ENCODE measurements at places on chromosomes 2 and 18.

GRCh38 chr2:49226360-49226759 is 72.0 kb upstream of the FSHR start:
- no peak overlapping the region for H3K4me3 ChIP-seq
- no peaks in the 10 kb centered on the region for H3K4me1 ChIP-seq
- no peak for DNase-seq
- no peaks in the 10 kb centered on the region for H3K27me3 ChIP-seq
- H3K36me3 ChIP-seq, result no peaks in the 10 kb centered on the region

GRCh38 chr2:197838579-197838978 is 34.2 kb downstream of the PLCL1 start:
- H3K27me3 ChIP-seq, result no peaks in the 10 kb centered on the region
- peak overlapping the region; percentile 58 for H3K4me3 ChIP-seq
- no peaks in the 10 kb centered on the region for H3K36me3 ChIP-seq
- no peak for DNase-seq
- peaks cover 27% of the 10 kb centered on the region for H3K4me1 ChIP-seq

DNA sequence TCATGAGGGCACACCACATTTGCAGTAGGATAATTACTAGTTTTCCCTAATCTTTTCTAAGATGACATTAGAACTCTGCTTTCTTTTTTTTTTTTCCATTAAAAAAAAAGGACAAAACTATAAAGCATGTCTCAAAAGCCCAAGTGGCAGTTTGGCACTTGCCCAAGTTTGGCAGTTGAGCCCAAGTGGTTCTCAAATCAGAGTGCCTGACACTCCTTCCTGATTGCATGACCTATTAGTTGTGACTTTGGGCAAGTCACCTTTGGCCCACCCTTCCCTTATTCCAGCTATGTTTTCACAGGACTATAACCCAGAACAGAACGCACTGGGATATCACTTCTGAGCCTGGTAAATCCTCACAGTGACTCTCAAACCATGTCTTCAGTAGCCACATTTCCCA is 273.0 kb downstream of the CCDC85A start:
- H3K27me3 ChIP-seq, result no peaks in the 10 kb centered on the region
- H3K36me3 ChIP-seq, result no peaks in the 10 kb centered on the region
- DNase-seq, result no peak
- H3K27ac ChIP-seq, result no peak overlapping the region
- H3K4me3 ChIP-seq, result no peak overlapping the region

DNA sequence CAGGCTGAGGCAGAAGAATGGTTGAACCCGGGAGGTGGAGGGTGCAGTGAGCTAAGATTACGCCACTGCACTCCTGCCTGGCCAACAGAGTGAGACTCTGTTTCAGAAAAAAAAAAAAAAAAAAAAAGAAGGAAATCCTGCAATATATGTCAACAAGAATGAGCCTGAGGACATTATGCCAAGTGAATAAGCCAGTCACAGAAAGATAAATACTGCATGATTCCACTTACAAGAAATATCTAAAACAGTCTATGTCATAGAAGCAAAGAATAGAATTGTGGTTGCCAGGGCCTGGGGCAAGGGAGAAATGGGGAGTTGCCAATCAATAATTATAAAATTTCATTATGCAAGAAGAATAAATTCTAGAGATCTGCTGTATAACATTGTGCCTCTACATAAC is 425.8 kb downstream of the NRXN1 start:
- H3K36me3 ChIP-seq, result no peaks in the 10 kb centered on the region
- H3K4me3 ChIP-seq, result no peak overlapping the region
- no peaks in the 10 kb centered on the region for H3K4me1 ChIP-seq
- DNase-seq, result no peak
- no peak overlapping the region for H3K27ac ChIP-seq

DNA sequence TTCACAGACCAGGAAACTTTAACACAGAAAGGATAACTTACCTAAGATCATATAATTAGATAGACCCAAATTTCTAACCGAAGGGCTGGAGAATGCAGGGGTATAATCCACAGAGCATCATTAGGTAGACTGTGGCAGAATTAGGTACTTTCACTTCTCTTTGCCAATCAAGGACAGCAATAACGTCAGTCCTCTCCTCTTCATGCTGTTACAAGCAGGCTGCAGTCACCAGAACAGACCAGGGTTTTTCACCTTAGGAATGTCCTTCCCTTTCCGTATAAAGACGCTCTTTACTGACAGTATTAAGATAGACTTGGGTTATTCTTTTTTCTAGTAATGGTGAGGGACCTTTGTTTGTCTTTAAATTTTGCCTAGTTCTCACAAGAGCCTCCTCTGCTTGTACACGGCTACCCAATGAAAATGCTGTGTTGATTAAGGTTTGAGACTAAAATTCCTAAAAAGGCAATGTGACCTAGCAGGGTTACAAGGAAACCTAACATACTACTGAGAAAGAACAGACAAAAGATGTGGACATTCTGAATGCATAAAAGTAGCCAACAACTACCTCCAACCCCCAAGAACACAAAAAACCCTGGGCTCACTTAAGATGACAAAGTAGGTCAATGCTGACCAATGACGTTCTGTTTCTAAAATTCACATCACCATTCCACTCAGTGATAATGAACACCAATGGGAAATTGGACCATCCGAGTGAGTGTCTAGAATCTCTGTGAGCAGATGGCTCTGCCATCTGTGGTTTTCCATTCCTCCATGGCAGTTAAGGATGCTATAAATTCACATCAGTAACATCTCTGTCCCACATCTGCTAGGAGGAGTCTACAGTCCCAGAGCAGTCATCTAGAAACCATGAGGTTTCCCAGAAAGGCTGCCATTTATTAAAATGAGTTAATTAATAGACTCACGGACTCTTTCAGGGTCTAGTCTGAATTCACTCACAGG is 2.1 kb downstream of the PDIA6 start:
- H3K27me3 ChIP-seq, result no peaks in the 10 kb centered on the region
- peak; percentile 30 for DNase-seq
- H3K4me3 ChIP-seq, result peak overlapping the region; percentile 79
- peak overlapping the region; percentile 77 for H3K27ac ChIP-seq
- peaks cover 23% of the 10 kb centered on the region for H3K4me1 ChIP-seq
- peaks cover 3% of the 10 kb centered on the region for H3K36me3 ChIP-seq

GRCh38 chr2:162480067-162480466 is 136.1 kb downstream of the GCA start:
- no peak overlapping the region for H3K4me3 ChIP-seq
- no peaks in the 10 kb centered on the region for H3K36me3 ChIP-seq
- no peak for DNase-seq
- no peaks in the 10 kb centered on the region for H3K27me3 ChIP-seq
- no peak overlapping the region for H3K27ac ChIP-seq
- no peaks in the 10 kb centered on the region for H3K4me1 ChIP-seq

DNA sequence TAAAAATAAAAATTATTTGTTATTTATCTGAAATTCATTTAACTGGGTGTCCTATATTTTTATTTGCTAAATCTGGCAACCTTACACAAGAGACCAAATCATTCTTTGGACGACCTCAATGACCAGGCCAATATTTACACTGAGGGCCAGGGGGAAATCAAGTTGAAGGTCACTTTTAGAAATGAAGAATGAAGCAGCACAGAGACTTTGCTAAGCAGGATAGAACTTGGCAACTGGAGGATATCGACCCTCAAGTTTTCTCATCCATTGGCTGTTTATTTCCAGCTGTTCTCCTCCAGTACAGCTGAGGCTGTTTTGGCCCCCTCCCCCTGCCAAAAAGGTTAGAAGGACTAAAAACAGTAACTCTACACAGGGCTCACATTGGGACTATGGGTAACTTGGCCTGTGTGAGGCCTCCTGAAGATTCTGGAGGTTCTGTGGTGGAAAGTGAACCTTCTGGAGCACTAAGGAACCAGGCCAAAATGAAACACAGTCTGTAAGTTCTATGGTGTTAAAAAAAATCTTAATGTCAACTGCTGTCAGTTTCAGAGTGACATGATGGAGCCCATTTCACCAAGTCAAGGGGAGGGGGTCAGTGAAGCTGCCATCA is 32.2 kb upstream of the ZFP36L2 start:
- no peak for DNase-seq
- no peaks in the 10 kb centered on the region for H3K36me3 ChIP-seq
- no peak overlapping the region for H3K4me3 ChIP-seq
- H3K27ac ChIP-seq, result no peak overlapping the region

DNA sequence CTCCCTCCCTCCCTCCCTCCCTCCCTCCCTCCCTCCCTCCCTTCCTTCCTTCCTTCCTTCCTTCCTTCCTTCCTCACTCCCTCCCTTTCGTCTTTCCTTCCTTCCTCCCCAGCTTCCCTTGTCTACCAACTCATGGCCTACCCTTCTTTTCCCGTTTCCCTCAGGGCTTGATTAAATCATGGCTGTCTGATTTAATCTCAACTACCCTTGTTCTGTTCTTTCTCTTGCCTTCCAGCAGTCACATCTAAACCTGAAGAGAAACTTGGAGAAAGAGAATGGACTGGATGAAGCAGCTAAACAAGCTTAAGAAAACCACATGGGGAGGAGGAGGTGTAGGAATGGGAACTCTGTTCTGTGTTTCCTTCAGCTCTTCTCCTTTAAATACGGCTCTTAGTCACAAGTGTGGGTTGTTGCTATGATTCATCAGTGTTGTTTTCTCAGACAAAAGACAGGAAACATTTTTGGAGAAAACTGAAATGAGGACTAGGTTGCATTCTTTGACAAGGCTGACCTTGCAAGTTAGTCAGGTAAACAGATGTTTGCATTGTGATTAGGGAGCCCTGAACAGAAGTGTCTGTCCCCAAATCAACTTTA is 177.9 kb downstream of the LRRTM1 start:
- H3K27me3 ChIP-seq, result no peaks in the 10 kb centered on the region
- H3K36me3 ChIP-seq, result no peaks in the 10 kb centered on the region
- H3K4me1 ChIP-seq, result no peaks in the 10 kb centered on the region
- H3K27ac ChIP-seq, result no peak overlapping the region

DNA sequence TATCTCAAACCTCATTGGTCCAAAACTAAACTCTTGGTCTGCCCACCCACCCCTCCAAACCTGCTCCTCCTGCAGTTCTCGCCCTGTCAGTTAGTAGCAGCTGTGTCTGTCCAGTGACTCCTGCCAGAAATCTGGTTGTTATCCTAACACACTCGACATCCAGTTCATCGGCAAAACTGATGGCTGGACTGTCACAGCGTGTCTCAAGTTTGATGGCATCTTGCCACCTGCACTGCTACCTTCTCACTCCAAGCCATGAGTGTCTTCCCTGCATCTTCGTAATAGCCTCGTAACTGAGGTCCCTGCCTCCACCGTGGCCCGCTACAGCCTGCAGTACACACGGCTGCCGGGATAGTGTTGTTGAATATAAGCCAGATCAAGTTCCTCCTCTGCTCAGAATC is 470.1 kb upstream of the RAB12 start:
- no peaks in the 10 kb centered on the region for H3K36me3 ChIP-seq
- no peaks in the 10 kb centered on the region for H3K27me3 ChIP-seq
- no peak for DNase-seq
- H3K4me3 ChIP-seq, result no peak overlapping the region
- no peak overlapping the region for H3K27ac ChIP-seq
- no peaks in the 10 kb centered on the region for H3K4me1 ChIP-seq

DNA sequence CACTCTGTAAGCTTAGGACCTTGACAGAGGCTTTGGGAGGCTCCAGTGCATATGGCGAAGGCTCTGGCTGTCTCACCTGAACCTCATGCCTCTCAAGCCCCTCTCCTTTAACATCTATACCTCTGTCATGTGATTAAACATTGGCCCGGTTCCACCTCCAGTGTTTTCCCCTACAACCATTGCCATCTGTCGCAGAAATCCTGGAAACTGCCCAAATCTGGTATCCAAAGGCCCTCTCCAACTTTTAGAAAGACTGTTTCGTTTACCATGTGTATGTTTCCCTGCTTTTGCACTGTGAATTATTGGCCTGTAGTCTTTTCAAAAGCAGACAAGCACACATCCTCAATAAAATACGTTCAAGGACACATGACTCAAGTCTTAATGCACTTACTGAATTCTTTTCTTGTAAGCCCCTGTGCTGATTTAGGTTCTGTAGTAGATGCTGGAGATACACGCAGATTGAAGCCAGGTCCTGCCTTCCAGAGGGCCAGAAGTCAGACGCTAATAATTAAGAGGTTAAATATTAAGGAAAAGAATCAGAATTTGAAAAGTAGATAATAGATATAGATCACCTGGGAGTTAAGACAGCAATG is 386.4 kb upstream of the SLC14A2 start:
- H3K4me1 ChIP-seq, result no peaks in the 10 kb centered on the region
- no peaks in the 10 kb centered on the region for H3K27me3 ChIP-seq
- H3K36me3 ChIP-seq, result no peaks in the 10 kb centered on the region
- H3K4me3 ChIP-seq, result no peak overlapping the region
- no peak overlapping the region for H3K27ac ChIP-seq
- DNase-seq, result no peak

- DNase-seq, result no peak
- no peaks in the 10 kb centered on the region for H3K36me3 ChIP-seq
- H3K27me3 ChIP-seq, result no peaks in the 10 kb centered on the region
- H3K4me1 ChIP-seq, result peaks cover 11% of the 10 kb centered on the region
- H3K27ac ChIP-seq, result no peak overlapping the region
- no peak overlapping the region for H3K4me3 ChIP-seq
Measured at GRCh38 chr2:48249025-48249424, 280.9 kb upstream of the STON1 start.

- no peak for DNase-seq
- H3K4me1 ChIP-seq, result no peaks in the 10 kb centered on the region
- H3K27me3 ChIP-seq, result no peaks in the 10 kb centered on the region
- H3K4me3 ChIP-seq, result no peak overlapping the region
- no peak overlapping the region for H3K27ac ChIP-seq
Measured at GRCh38 chr2:158509928-158510797, 53.4 kb downstream of the PKP4 start.

DNA sequence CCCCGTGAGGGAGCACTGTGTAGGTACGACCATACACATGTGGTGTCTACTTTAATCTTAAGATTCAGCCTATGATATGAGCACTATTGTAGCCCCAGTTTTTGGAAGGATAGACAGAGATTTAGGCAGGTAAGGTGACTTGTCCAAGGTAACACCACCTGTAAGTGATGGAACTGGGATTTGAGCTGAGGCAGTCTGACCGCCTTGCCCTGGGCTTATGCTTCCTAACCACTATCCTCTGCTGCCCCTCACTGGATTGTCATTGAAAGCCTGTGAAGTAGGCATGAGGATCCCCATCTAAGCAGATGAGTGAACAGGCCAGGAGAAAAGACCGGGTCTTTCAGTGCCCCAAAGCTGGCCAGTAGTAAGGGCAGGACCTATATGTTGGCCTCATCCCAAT is 343.8 kb downstream of the CYRIA start:
- H3K27me3 ChIP-seq, result no peaks in the 10 kb centered on the region
- H3K27ac ChIP-seq, result no peak overlapping the region
- no peaks in the 10 kb centered on the region for H3K4me1 ChIP-seq
- H3K4me3 ChIP-seq, result no peak overlapping the region

- peaks cover 16% of the 10 kb centered on the region for H3K4me1 ChIP-seq
- no peak for DNase-seq
- H3K36me3 ChIP-seq, result no peaks in the 10 kb centered on the region
- no peak overlapping the region for H3K4me3 ChIP-seq
Measured at GRCh38 chr18:74540652-74541421, 6.5 kb downstream of the CNDP1 start.

DNA sequence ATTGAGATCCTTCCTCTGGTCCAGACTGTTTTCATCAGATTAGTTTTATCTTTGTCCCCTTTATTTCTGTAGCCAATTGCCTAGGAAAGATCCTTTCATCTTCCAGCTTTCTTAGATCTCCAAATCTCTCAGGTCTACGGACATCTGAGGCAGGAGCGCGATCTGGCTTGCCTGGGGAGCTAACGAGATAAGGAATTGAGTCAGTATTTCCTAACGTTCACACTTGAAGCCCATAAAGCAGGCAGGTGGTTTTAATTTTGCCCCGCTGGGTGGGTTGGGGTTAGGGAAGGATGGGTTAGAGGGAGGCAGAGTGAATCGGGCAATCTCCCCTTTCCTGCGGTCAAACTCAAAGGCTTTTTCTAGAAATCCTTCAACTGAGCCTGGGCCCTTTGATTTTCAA is 727 bp upstream of the TTLL4 start:
- H3K27ac ChIP-seq, result no peak overlapping the region
- no peak overlapping the region for H3K4me3 ChIP-seq
- no peak for DNase-seq
- no peaks in the 10 kb centered on the region for H3K27me3 ChIP-seq

Measured in MM.1S (cell line).